ENCODE measurements at places on chromosomes 6 and 20. TPM values are rescaled to one million over a fixed set of nuclear protein-coding genes. Genes with fewer than 3 reads are reported as not detected.

The TRIM40 gene
- not detected for total RNA-seq

The LY6G6F gene
- total RNA-seq: not detected

The GINS1 gene
- total RNA-seq: not detected

The EFCAB8 gene
- not detected for total RNA-seq

The INSM1 gene
- 0.49 TPM for total RNA-seq

The CPNE5 gene
- 4.6 TPM for total RNA-seq

DNA sequence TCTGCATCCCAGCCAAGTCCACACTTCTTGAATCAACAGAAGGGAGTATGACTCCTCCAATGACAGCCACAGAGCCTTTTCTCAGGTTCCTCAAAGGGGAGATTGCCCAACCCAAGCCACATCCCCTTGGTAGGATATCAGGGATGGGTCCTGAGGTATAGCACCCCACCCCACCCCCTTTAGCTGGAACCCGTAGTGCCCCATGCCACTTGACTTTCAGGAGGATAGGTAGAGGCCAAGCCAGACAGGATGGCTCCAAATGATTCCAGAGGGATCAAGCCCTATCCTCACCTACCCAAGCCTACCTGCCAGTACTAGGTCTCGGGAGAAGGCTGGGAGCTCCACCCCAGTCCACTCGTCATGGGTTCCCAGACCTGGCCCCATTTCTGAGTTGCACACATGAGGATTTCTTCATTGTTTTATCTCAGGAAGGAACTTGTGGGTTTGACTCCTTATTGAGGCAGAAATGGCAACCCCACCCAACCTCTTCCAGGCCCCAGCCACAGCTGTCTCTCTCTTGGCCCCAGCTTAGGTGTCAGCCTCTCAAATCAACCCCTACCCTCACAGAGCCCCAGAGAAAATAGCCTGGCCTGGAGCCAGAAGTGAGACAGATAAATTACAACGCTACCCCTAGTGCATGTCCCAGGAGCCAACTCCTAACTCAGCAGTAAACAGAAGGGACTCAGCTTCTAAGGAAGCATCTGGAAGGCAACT, 3.6 kb downstream of the CCND3 start:
- no peak for DNase-seq

GRCh38 chr20:37381621-37382471, 35.9 kb downstream of the SRC start:
- no peak for DNase-seq

DNA sequence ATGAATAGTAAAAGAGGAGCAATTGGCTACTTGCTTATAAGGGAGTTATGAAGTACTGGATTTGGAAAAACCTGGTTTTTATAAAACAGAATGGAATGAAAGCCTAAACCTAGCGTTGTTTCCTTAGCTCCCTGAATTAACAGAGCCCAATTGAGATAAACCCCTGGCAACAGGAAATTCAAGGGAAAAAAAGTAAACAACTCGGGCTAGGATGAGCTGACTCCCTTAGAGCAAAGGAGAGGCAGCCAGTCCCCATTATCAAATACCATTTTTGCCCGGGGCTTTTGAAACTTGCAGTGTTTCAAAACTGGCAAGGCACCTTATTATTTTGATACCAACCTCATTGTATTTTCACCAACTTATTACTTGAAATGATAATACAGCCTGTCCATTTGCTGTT, 587.5 kb downstream of the CD109 start:
- DNase-seq: no peak

DNA sequence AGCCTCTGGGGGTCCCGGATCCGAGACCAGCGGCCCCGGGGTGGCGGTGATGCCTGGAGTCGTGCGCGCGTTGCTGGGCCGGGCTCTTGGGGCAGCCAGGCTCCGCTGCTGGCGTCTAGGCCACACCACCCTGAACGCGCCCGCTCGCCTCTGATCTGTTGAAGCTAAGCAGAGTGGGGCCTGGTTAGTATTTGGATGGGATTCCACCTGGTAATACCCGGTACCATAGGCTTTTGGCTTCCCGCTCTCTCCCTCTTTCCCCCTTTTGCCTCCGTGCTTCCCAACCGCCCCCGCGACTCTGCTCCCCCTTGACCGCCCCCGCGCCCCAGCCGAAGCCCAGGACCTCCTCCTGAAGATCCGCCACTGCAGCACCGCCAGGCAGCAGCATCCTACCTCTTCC, 1383.5 kb upstream of the DEFB115 start:
- peak; percentile 41 for DNase-seq

DNA sequence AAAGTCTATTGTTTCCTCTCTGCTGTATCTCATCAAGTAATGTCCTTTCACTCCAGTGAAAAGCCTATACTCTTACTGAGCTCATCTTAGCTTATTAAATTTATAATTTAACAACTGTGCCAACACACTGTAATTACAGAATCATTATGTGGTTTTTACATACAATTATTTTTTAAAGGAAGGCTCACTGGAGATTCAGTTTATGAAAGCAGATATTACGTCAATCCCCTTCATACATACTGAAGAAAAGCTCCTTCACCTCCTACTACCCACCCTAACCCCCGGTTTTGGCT, 28.1 kb downstream of the ARHGAP18 start:
- no peak for DNase-seq

DNA sequence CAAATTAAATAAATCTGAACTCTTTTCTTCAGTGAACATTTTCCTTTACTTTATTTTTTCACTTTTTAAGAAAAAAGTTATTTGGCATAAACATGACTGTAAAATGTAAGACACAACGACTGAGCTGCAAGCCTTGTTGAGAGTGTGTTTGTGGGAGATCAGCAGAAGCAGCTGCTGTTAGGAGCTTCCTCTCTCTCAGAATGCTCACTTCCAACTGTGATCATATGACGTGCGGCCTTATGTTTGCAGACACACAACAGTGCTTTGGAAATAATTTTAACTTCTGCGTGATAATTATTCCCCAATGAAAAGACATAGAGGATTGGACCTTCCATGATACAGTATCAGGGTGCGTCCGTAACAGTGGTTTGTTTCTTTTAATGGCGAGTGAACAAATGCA, 104.0 kb downstream of the ARHGAP18 start:
- no peak for DNase-seq

DNA sequence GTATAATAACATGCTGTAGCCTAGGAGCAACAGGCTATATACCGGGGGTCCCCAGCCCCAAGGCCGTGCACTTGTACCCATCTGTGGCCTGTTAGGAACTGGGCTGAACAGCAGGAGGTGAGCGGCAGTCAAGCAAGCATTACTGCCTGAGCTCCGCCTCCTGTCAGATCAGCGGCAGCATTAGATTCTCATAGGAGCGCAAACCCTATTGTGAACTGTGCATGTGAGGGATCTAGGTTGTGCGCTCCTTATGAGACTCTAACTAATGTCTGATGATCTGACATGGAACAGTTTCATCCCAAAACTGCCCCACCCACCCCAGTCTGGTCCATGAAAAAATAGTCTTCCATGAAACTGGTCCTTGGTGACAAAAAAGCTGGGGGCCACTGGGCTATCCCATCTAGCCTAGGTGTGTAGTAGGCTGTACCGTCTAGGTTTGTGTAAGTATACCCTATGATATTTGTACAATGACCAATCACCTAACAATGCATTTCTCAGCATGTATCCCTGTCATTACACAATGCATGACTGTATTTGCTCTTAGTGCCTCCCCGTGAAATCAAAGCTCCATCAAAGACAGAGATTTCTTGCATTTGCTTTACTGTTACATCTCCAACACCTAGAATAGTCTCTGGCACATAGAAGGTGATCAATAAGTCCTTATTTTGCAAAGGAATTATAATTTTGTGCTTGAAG, 30.8 kb downstream of the NHSL1 start:
- DNase-seq: no peak

- no peak for DNase-seq
Measured at GRCh38 chr6:136114661-136115060, 135.4 kb downstream of the MTFR2 start.

GRCh38 chr6:166127624-166128472, 39.8 kb downstream of the TBXT start:
- no peak for DNase-seq
